ENCODE measurements at places on chromosomes 1 and 21.
A peak's percentile ranks its signal among the peaks of the same experiment; 100 is the strongest.

- DNase-seq: no peak
These were observed 182.0 kb downstream of the LMX1A start for GRCh38 chr1:165174491-165174890.

DNA sequence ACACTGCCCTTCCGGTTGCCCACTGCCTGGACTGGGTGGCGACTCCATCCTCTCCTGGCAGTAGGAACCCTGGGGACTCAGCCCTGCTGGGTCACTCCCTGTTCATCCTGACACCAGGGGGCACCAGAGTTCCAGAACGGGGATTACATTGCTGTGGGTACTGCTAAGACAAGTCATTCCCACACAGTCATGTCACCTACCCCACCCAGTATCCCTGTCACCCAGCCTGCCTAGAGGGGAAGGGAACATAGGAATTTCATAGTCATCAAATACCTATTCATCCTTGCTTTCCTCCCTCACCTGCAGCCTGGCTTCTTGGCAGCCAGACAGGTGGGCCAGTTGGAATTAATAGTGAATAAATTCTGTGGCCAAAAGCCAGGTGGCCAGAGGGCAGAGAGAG, 9.8 kb upstream of the SFN start:
- peak; percentile 62 for DNase-seq

DNA sequence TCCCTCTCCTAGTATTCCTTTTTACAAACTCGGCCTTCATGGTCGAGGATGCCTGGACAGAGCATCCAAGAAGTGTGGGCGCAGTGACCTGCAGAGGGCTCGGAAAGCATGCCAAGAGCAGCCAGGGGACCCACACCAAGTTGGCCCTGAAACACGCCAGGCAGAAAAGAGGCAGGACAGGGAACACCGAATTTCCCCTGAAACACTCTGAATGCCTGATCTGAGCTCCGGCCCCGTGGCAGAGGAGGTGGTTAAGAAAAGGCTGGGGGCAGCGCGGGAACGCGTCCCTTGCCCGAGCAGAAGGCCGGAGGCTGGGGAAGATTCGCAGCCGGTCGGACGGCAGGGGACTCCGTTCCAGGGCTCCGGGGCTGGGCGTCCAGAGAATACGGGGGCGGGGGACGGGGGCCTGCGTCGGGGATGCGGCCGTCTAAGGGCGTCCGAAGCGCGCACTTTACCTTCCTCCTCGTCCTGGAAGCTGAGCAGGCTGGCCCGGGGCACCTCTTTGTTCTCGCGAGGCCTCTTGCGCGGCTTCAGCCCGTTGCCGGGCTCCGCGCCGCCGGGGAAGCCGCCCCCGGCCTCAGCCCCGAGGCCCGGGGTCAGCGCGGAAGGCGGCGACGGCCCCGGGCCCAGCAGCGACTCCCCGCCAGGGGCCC, 558 bp downstream of the PAXBP1 start:
- DNase-seq: peak; percentile 51

DNA sequence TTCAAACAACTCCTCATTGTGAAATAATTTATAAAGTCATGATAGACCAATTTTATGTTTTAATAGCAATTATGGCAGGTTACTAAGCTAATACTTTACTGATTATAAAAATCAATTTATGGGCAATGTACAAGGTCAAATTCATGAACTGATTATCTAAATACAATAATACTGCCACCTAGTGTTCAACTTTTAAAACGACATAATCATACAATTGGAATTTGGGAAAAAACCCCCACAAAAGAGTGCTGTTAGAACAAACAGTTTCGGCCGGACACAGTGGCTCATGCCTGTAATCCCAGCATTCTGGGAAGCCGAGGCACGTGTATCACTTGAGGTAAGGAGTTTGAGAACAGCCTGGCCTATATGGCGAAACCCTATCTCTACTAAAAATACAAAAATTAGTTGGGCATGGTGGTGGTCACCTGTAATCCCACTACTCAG, 14.0 kb downstream of the GTF2B start:
- DNase-seq: no peak

GRCh38 chr21:29133796-29134195, 3.4 kb downstream of the MAP3K7CL start:
- no peak for DNase-seq

GRCh38 chr1:177209357-177209756, 38.6 kb downstream of the BRINP2 start:
- DNase-seq: no peak

DNA sequence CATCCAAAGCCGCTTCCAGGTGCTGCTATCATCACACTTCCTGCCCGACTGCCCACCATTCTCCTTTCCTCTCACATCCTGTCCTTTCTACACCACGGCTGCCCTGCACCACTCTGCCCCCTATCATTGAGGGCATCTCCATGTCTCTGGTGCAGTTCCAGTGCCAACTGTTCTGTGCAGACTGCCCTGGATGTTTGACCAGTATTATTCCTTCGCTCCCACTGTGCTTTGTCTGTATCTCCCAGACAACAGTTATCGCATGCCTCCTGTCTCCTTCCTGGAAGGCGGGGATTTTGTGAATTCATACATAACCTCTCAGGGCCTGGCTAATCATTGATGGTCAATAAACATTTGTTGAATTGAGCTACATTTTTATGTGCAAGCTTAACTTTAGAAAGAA, 63.6 kb upstream of the GNG12 start:
- no peak for DNase-seq

GRCh38 chr1:44151332-44151731, 9.9 kb upstream of the KLF18 start:
- no peak for DNase-seq

GRCh38 chr1:243452092-243452491, 196.3 kb downstream of the SDCCAG8 start:
- DNase-seq: no peak

GRCh38 chr1:237470712-237471338, 419.9 kb downstream of the ZP4 start:
- no peak for DNase-seq

- no peak for DNase-seq
These were observed 26.6 kb downstream of the ARMH1 start for GRCh38 chr1:44701141-44701573.

DNA sequence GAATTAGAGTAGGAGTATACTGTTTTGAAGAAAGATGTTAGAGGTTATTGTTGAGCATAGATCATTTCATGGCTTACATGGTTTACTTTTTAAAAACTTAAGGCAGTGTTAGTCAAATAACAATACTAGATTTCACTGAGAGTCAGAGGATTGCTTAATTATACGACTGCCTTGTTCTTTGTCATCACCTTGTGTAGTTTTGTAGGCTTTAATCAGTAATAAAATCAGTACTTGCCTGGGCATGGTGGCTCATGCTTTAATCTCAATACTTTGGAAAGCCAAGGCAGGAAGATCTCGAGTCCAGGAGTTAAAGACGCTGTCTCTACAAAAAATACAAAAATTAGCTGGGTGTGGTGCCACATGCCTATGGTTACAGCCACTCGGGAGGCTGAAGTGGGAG, 41.3 kb upstream of the GPR52 start:
- DNase-seq: no peak

GRCh38 chr1:55087439-55087838, 48.1 kb downstream of the PCSK9 start:
- no peak for DNase-seq

GRCh38 chr1:22204989-22205913, 62.4 kb upstream of the WNT4 start:
- DNase-seq: no peak

- DNase-seq: no peak
These were observed 93.7 kb downstream of the CTH start for GRCh38 chr1:70504821-70505193.

- DNase-seq: no peak
These were observed 58.6 kb downstream of the MAST2 start for GRCh38 chr1:45862008-45862407.

- no peak for DNase-seq
These were observed 672.4 kb upstream of the ADAMTS5 start for GRCh38 chr21:27639286-27639685.

GRCh38 chr1:93056214-93056613, 22.9 kb upstream of the MTF2 start:
- no peak for DNase-seq

- no peak for DNase-seq
These were observed 446.1 kb downstream of the SIPA1L2 start for GRCh38 chr1:232183802-232184201.

DNA sequence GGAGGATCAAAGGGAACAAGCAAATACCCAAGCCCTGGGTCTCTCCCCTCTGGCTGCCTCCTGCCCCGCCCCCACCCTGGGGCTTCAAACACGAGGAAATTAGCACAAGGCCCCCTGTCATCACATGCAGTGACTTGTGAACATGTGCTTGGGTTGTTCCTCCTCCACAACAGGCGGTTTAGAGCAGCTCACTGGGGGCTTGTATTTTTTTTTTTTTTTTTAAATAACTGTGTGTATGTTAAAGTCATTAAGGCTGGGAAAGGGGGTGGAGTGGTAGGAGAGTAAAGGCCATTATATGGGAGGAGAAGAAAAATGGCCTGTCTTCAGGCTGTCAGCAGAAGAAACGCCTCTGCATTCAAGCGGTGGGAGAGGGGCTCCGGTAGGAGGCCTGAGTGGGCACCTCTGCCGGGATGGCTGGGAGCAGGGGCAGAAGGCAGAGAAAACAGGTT, 64.2 kb downstream of the PLXNA2 start:
- no peak for DNase-seq

GRCh38 chr1:161827786-161828185, 61.7 kb downstream of the ATF6 start:
- no peak for DNase-seq

GRCh38 chr1:33182896-33183295, 1.1 kb upstream of the TRIM62 start:
- DNase-seq: no peak

DNA sequence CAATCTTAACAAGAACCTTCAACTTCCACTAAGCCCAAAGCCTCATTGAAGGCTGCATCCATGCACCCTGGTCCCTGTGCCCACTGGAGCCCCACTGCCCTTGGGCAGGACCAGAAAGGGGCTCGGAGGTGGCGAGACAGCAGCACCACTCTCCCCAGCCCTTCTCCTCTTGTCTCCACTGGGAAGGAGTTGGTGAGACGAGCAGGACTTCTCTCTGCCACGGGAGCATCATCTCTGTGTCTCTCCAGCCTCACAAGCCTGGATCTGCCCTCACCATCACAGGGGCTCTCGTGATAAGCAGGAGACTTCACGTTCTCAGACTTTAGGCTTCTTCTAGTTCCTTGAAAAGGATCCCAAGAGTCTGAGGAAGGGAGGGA, 7.2 kb upstream of the ETV3L start:
- DNase-seq: no peak

DNA sequence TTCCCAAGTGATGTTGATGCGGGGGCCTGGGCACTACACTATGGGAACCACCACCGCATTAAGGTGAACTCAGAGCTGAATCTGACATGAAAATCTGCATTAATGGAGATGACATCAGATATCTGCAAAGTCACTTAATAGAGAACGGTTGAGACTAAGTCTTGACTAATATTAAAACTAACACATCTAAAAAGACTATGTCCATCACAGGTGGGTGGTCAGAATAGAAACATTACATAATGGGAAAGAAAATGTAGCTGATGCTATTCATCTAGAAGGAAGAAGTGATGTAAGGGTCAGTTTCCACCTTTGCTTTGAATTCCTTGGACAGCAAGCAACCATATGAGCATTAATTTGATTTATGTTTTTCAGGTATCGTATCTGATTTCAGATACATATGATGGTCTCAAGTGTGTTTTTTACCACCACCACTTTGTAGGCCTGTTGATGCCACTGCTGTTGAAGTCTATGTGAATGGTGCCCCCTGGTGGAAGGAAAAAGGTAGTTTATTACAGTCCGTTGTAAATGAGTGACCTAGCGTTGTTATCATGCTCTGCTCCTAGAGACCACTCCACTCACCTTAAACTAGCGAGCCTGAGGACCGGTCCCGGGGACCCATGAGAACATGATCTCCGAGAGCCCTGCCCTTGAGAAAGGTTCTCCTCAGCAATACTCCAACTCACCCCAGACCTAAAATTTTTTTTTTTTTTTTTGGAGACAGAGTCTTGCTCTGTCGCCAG, 73.5 kb downstream of the BACH1 start:
- peak; percentile 68 for DNase-seq

- DNase-seq: peak; percentile 28
These were observed 1.1 kb downstream of the CHML start for GRCh38 chr1:241638909-241639622.

- peak; percentile 11 for DNase-seq
These were observed 1.8 kb upstream of the FCRL6 start for GRCh38 chr1:159800177-159800930.

GRCh38 chr21:20276954-20277353, 721.3 kb upstream of the NCAM2 start:
- no peak for DNase-seq

DNA sequence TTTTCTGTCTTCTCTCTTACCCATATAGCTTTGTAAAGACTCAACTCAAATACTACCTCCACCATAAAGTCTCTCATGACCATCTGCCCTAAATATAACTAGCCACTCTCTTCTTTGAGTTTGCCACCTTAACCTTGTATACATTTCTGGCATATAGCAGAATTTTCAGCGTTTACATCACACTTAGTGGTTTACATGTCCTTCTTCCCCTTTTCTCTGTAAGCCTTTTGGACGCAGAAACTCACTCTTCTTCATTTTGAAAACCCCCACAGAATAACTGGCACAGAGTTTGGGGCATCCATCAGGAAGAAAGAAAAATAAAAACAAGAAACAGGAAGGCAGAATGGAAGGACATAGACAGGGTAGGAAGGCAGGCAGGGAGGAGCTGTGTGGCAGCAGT, 131.8 kb upstream of the DUSP10 start:
- no peak for DNase-seq

GRCh38 chr1:178143730-178144690, 50.1 kb downstream of the RASAL2 start:
- DNase-seq: no peak

- no peak for DNase-seq
These were observed 5.2 kb downstream of the DUSP10 start for GRCh38 chr1:221736714-221737113.

DNA sequence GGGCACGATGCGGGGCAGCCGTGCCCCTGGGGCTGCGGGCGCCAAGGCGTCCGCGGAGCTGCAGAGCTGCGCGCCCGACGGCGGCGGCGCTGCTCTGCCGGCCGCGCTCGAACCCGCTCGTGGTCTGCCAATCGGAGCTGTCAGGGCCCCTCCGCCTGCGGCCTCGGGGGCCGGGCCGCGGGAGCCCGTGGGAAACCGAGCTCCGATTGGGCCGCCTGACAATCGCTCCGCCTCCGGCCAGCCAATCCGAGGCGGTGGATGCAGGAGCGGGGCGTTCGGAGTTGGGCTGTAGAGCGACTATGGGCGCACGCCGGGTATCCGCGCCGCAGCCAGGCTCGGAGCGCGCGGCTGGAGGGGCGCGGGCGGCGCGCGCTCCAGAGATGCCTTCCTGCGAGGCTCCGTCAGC, 100.5 kb upstream of the SOD1 start:
- peak; percentile 84 for DNase-seq

Measured in naive thymus-derived CD8-positive, alpha-beta T cell (primary cell).